Stimulated activated CD4-positive, alpha-beta T cell treated with anti-CD3 and anti-CD28 coated beads, Interleukin-1b, Interleukin-23, amount 100 ng/mL, for 1 hour (primary cell): ENCODE measurements at places on chromosomes 11 and 22.

GRCh38 chr11:9057007-9057406 lies 34.4 kb downstream of the SCUBE2 start:
- no peak for DNase-seq

GRCh38 chr11:86162239-86162638 lies 82.3 kb upstream of the EED start:
- DNase-seq, result no peak

DNA sequence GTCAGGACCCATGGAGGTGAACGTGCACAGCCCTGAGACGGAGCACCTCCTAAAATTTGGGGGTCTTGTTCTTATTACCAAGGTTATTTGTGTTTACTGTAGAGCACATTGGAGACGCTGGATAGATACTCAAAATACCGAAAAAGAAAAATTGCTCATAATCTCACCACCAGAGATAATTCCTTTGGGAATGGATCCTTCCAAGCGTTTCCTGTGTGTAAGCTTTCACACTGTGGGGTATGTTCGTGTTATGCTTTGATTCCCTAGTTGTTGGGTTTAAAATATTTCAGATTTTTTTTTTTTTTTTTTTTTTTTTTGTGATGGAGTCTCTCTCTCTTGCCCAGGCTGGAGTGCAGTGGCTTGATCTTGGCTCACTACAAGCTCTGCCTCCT lies 14.1 kb upstream of the MRGPRD start:
- DNase-seq, result no peak

- no peak for DNase-seq
These were observed 4.1 kb upstream of the ELFN2 start for GRCh38 chr22:37431366-37431765.

DNA sequence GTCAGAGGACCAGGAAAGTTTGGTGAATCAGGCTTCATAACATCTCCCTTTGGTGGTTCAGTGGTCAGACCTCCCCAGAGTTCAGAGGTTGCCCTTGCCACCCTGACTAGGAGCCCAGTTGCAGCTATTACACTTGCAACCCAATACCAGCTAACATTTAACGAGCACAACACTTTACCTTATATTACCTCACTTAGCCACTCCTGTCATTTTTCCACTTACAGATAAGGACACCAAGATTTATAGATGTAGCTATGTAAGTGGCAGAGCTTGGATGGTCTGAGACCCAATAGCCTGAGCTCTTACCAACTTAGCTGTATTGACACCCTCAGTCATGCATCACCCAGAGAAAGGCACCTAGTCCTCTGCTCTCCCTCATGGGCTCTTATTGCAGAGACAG lies 234.7 kb downstream of the INSC start:
- DNase-seq, result no peak

- no peak for DNase-seq
These were observed 33.1 kb downstream of the EHF start for GRCh38 chr11:34653851-34654482.

DNA sequence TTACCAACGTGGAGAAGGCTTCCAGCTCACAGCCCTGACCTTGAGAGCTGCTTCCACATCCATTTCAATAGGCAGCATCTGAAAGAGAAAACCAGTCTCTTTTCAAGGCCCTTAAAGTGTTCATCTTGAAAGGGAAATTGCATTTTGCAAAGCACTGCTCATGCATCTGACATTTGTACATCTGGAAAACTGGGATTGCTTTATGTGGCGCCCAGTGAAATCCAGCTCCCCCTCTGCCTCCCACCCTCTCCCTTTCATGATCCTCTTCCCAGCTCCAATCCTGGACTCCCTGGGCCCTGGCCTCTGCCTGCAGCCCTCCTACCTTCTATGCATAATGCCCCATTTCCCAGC lies 17.4 kb downstream of the TP53AIP1 start:
- DNase-seq, result no peak

DNA sequence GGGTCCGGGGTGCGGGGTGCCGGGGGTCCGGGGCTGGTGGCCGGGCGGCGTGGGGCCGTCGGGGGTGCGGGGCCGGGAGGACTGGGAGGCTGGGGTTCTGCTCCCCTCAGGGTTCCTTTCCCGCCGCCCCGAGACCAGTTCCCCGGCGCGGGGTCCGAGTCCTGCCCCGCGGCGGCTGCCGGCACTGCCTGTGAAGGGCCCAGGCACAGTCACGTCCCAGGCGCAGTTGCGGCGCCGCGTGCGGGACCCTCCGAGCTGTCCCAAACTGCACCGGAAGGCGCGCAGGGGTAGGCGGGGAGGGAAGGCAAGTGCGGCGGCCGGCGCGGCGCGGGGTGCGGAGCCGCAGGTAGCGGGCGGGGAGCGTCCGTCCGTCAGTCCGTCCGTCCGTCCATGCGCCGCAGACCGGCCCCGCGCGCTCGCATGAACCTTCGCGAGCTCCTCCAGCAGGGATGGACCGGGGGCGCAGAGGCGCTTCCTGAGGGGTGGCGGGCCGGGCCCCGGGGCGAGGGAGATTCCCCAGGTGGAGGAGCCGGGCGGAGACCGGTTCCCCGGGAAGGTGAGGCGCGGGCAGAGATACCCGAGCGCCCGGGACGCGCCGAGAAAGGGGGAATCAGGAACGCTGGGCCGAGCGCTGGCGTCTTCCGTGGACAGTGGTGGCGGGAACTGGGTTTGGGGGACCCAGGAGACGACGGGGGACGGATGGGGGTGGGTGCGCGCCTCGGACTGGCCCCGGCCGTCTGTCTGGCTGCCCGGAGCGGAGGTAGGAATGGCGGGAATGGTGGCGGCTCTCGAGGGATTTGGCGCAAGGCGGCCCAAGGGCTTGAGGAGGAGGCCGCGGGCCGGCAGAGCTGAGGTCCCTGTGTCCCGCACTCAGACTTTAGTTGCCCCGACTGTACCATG lies 3.1 kb upstream of the ADORA2A start:
- DNase-seq, result no peak

DNA sequence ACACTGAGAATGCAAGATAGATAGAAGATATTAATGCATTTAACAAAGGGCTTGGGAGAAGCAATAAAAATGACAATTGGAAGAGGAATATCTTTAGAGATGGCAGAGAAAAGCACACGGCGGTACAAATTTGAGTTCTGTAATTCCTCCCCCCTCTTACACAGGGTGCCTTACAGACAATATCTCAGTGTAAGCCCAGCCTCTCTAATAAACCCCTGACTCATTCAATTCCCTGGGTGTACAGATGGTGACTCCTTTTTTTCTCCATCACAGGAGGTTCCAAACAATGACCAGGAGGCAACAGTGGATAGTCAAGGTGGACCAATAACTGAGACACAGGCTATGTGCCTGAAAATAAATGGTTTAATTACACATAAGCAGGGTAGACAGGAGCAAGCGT lies 598.6 kb downstream of the OPCML start:
- no peak for DNase-seq

DNA sequence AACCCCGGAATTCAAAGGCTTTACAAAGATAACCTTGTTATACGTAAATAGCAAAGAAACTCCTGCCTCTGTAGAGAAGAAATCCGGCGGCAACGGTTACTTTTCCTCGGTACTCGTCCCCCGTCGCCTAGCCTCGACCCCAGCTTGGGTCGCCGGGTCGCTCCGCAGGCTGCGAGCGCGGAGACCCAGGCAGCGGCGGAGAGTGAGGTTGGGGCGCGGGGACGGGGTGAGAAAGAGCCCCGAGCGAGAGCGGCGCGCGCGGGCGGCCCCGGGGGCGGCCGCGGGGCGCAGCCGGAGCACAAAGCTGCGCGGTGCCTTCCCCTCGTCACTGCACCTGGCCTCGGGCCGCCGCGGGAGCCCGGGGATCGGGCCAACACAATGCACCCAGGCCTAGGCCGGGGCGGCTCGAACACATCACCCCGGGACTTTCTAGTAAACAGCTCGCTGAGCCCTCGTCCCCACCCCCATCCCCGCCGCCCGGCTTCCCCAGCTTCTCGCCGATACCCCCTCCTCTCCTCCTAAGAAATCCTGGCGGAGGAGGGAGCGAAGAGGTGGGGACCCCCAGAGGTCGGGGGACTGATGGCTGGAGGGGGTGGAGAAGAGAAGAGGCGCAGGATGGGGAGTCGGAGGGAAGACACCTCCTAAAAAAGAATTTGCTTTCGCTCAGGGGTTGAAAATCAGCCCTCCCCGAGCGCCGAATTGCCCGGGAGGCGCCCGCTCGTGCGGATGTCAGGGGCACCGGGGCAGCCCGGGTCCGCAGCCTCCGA lies 845 bp downstream of the MPPED2 start:
- DNase-seq, result no peak

GRCh38 chr22:24146194-24146616 lies 35.1 kb upstream of the SUSD2 start:
- no peak for DNase-seq

DNA sequence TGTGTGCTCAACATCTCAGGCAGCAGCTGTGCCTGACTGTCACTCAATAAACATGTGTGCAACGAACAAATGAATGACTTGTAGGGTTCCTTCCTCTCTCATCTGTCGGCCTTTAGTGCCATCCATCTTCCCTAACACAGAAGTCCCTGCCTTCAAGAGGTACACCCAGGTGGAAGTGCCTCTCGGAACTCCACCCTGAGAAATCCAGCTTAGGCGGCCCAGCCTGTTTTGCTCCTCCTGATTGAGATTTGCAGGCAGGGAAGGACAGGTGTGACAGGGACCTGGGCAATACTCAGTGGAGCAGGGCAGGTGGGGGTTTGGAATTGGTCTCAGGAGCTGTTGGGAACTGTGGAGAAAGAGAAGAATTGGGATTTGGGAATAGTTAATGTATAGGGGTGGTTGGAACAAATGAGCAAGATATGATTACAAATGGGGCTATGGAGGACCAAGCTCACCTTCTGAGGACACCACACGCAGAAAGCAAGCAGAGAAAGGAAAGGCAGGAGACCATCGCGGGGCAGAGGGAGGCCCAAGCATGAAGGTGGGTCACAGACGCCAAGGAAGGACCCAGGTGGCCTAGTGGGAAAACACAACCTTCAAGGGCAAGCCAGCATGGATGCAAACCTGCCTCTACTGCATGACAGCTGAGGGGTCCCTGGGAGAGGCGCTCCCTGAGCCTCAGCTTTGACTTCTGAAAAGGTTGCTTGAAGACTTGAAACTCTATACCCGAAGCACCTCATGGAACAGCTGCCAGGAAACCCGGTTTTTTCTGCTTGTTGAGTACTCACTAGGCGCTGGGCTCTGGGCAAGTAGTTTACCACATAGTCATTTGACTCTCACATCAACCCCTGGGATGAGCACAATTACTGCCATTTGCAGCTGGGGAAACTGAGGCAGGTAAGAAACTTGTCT lies 40.9 kb upstream of the ANO1 start:
- DNase-seq, result no peak

DNA sequence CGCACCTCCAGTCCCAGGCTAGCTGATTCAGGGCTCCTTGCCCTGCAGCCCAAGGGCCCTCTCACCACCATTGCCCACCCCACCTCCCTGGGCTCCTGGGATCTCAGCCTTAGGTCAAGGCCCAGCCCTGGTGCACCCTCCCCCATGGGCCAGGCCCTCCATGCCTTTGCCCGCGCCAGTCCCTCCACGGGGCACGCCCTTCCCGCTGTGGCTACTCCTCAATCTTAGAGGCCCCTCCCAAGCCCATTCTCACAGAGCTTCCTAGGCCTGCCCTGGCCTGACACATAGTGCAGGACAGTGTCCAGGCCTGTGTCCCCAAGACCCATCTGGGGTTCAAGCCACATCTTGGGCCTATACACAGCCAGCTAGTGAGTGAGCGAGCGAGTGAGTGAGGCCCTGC lies 6.9 kb downstream of the GP1BB start:
- DNase-seq, result no peak

DNA sequence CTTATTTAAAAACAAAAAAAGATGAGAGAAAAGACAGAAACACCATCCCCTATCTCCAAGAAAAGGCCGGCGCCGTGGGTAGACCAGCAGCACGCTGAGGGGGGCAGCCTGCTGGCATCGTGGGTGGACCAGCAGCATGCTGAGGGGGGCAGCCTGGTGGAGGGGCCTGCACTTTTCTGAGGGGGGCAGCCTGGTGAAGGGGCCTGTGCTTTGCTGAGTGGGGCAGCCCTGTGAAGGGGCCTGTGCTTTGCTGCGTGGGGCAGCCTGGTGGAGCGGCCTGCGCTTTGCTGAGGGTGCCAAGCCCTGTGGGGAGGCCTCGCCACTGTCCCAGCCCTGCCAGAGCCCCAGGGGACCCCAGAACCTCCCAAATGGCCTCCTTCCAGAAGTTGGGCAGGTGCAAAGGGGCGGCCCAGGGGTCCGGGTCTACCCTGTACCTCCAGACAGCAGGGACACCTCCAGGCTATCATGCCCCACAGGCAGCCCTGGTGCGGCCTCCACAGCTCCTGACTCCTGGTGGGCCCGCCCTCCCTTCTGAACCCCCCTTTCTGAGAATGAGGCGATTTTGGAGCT lies 1185.7 kb downstream of the BRD1 start:
- DNase-seq, result no peak
